Naive thymus-derived CD8-positive, alpha-beta T cell (primary cell): ENCODE measurements at places on chromosomes 7 and 10. TPM values are rescaled to one million over a fixed set of nuclear protein-coding genes. Genes with fewer than 3 reads are reported as not detected.

The RELN gene
- polyA plus RNA-seq, result not detected

GRCh38 chr7:2530071-2530987 is 10.8 kb downstream of the LFNG start:
- H3K27me3 ChIP-seq, result no peaks in the 10 kb centered on the region
- DNase-seq, result peak; percentile 80
- no peaks in the 10 kb centered on the region for H3K36me3 ChIP-seq

DNA sequence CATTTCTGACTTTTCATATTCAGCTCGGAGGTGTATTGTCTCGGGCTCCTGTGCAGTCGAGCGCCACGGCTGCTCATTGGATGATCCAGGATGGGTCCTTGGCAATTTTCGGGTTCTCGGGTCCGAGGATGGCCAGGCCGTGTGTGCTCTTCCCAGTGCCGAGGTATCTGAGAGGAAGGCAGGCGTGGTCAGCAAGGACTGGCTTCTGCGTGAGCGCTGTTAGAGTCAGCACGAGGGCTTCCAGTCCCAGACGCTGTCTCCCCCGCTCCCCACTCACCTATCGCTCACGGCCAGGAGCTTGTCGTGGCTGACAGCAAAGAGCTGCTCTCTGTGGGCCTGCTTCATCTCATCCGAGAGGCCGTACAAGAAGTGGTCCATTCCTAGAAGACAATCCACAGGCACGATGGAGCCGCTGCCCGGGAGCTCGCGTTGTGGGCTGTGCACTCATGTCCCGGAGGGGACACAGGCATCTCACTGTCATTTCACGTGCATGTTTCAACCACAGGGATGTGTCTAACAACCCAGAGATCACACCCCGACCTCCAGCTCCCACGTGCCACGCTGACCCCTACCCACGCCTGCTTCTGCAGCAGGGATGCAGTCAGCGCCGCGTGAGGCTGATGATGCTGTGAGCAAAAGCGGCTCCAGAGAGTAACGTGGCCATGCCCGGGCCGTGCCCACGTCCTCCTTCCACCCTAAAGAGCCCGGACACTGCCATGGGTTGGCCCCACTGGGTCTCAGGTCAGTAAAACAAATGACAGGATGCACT is 34.4 kb downstream of the PITRM1 start:
- H3K27me3 ChIP-seq, result no peaks in the 10 kb centered on the region
- peaks cover 51% of the 10 kb centered on the region for H3K36me3 ChIP-seq
- H3K27ac ChIP-seq, result peak overlapping the region; percentile 20
- H3K4me1 ChIP-seq, result no peaks in the 10 kb centered on the region
- DNase-seq, result no peak
- H3K4me3 ChIP-seq, result no peak overlapping the region

- peak overlapping the region; percentile 27 for H3K4me3 ChIP-seq
- no peak overlapping the region for H3K27ac ChIP-seq
- no peak for DNase-seq
- H3K36me3 ChIP-seq, result no peaks in the 10 kb centered on the region
Observed at GRCh38 chr7:5395246-5395645, 28.4 kb downstream of the TNRC18 start.

DNA sequence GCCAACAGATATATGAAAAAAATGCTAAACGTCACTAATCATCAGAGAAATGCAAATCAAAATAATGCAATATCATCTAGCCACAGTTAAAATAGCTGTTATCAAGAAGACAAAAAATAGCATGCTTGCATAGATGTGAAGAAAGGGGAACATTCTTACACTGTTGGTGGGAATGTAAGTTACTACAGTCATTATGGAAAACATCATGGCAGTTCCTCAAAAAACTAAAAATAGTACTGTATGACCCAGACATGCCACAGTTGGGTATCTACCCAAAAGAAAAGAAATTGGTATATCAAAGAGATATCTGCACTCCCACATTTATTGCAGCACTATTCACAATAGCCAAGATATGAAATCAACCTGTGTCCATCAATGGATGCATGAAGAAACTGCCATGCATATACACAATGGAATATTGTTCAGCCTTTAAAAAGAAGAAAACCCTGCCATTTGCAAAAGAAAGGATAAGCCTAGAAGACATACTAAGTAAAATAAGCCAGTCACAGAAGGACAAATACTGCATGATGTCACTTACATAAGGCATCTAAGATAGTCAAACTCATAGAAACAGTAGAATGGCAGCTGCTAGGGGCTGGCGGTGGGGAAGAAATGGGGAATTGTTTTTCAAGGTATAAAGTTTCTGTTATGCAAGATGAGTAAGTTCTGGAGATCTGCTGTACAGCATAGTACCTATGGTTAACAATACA is 107.0 kb downstream of the PTPN20 start:
- no peaks in the 10 kb centered on the region for H3K4me1 ChIP-seq
- H3K27me3 ChIP-seq, result no peaks in the 10 kb centered on the region
- H3K36me3 ChIP-seq, result no peaks in the 10 kb centered on the region
- DNase-seq, result no peak
- no peak overlapping the region for H3K27ac ChIP-seq
- H3K4me3 ChIP-seq, result no peak overlapping the region

DNA sequence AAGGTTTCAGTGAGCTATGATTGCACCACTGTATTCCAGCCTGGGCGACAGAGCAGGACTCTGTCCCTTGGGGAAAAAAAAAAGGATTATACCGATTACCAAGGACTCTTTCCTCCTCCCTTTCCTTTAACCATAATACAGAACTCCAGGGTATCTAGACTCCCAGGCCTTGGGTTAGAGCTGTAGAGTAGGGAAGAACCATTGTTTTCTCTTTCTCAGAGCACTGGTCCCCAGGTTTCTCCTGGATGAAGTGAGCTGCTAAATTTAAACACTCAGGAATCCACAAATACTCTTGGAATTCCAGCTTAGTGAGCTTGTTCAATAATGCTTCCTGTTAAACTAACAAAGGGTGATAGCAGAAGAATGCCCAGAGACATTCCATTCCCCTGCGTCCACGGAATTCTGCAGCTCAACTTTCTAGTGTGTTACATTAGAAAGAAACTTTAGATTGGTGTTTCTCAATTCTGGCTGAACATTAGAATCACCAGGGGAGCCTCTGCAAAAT is 14.6 kb upstream of the RPEL1 start:
- no peak overlapping the region for H3K4me3 ChIP-seq
- H3K27ac ChIP-seq, result no peak overlapping the region
- no peak for DNase-seq
- no peaks in the 10 kb centered on the region for H3K4me1 ChIP-seq
- H3K27me3 ChIP-seq, result no peaks in the 10 kb centered on the region

- peak; percentile 8 for DNase-seq
- H3K36me3 ChIP-seq, result no peaks in the 10 kb centered on the region
- H3K27ac ChIP-seq, result no peak overlapping the region
- H3K27me3 ChIP-seq, result no peaks in the 10 kb centered on the region
Observed at GRCh38 chr7:92691578-92691977, 101.4 kb upstream of the FAM133B start.

- no peak for DNase-seq
- no peak overlapping the region for H3K27ac ChIP-seq
- H3K36me3 ChIP-seq, result no peaks in the 10 kb centered on the region
- H3K4me1 ChIP-seq, result no peaks in the 10 kb centered on the region
- H3K27me3 ChIP-seq, result peaks cover 21% of the 10 kb centered on the region
- H3K4me3 ChIP-seq, result no peak overlapping the region
Observed at GRCh38 chr10:45111509-45111908, 110.8 kb downstream of the ZNF22 start.

- no peak overlapping the region for H3K27ac ChIP-seq
- H3K27me3 ChIP-seq, result no peaks in the 10 kb centered on the region
- no peak overlapping the region for H3K4me3 ChIP-seq
- H3K4me1 ChIP-seq, result peaks cover 21% of the 10 kb centered on the region
- no peak for DNase-seq
Observed at GRCh38 chr7:30335763-30336487, 51.5 kb downstream of the ZNRF2 start.
